ENCODE measurements at places on chromosomes 13 and 19.

- no peak for DNase-seq
Measured at GRCh38 chr19:28066161-28066560, 1146.8 kb downstream of the UQCRFS1 start.

GRCh38 chr13:71672512-71672911 lies 194.5 kb downstream of the DACH1 start:
- no peak for DNase-seq

DNA sequence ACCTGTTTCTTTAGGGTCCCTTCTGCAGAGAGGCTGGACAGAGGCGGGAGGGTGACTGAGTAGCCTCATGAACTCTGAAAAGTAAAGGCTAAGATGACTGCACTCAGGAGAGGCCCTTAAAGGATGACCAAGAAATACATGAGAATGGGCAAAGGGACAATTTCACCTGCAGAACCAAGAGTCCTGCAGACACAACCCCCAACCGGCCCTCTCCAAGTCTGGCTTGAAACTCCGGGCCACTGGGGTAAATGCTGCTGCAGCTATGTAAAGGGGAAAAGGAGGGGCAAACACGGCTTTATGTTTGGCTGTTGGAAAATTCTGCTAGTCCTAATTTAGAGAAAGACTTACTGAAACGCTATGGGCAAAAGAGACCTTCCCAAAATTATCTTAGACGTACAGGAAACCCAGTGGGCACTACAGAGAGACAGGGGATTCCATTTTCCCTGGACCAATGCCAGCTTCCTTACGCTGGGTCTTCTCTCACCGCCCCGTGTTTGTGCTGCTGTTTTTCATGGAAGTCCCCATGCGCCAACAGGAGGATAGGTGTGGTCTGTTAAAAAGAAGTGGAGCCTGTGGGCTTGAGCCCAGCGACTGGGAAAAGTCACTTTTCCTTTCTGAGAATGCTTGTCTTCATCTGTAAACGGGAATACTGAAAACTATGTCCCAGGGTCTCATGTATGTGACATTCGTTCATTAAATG lies 10.6 kb downstream of the COL4A2 start:
- DNase-seq, result no peak

DNA sequence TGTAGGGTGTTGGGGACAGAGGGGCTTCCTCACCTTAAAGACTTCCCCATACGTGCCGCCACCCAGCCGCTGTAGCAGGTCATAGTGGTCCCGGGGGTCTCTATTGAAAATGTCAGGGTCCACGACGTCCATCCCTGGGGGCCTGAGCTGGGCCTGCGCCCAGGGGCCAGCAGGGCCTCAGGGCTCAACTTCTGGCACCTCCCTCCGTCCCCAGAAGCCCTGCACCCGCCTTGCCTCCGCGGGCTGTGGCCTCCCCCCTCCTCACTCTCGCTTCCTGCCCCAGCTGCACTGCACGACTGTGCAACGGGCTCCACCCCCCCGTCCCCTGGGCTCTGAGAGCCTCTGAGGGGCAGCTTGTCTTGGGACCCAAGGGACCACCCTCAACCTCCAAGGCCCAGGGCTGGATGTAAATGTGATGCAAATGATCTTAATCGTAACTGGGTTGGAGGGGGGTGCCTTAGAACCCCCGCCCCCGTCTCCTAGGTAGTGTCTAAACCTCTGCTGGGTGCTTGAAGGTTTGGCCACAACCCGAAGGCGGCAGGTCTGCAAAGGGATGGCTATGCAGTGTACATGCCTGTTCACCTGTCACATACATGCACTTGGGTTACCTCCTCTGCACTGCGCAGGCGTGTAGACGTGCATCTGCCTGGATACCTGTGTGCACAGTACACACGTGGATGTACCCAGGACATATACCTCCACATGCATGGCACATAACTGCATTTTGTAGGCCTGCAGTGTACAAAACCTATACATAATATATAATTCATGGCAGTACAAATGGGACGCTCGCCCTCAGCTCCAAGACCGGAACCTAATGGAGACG lies at the start of gene MAP4K1:
TSS of gene MAP4K1 (minus strand) at position 190 of the 826 bp plus-strand sequence. CDS start at position 132, 58 bp downstream.
- DNase-seq, result peak; percentile 12

GRCh38 chr19:15257782-15258181 lies 25.5 kb upstream of the EPHX3 start:
- DNase-seq, result no peak

DNA sequence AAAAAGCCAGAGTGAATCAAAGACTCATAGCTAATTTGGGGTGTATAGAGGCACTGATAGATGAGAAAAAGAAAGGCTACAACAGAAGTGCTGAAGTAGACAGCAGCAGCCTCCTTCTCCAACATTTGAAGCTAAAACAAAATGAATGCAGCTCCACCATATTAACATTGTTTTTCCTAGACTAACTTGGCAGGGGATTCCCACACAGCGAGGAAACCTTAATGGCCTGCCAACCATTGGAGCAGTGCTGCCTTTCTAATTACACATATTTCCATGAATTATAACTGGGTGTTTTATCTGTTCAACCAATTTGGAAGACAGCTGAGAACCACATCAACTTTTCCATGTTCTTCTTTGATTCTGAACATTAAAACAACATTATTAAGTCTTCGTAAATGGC lies 478.6 kb downstream of the LIG4 start:
- DNase-seq, result no peak

DNA sequence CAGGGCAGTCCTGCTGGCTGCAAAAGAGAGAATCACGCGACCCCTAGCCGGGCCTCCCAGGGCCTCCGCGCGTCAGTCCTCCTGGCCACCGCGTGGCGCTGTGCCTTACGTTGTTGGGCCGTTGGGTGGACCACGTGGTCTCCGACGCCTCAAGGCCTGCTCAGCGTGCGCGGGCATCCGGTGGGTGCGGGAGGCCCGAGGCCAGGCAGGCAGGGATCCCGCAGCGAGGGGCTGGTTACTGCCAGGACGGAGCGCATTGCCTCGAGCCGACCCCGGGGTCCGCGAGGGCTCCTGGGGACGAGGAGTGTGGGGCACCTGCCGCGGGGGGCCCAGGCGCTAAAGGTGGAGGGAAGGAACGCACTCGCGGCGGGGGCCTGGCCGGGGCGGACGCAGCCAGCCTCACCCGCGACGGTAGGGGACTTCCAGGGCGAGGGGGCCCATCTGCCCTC lies at the start of gene TDRD12:
TSS of gene TDRD12 (plus strand) at position 157 of the 449 bp plus-strand sequence. CDS start 306 bp downstream, outside the sequence.
- no peak for DNase-seq

DNA sequence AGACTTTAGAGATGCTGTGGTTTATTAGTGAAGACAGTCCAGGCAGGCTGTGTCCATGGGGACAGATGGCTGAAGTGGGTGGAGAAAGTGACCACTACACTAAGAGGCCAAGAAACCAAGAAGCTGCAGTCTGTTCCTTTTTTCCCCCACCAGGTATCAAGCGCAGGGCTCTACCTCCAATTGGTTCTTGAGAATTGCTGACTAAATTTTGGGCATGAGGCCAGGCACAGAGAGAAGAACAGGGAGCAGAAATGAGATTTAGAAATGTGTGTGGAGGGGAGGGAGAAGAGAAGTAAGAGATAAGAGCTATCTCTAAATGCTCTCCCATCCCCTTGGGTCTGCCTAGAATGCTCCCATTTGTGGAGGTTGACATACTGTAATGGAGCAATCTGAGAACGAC lies 12.3 kb upstream of the CYSLTR2 start:
- DNase-seq, result peak; percentile 32

DNA sequence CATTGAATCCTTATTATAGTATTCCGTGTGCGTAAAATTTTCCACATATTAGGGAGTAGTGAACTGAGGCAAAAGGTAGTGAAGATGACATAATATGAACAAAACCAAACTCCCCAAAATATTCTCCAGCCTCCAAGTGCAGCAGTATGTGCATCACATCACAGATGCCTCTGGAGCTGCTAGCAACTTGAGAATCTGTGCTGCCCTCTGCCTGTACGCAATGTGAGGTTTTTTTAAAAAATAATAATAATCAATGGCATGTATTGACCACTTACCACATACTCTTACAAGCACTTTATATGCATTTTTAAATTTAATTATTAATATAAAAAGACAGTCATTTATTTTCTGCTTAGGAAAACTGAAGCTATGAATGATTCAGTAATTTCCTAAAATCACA lies 583.0 kb upstream of the SPRY2 start:
- no peak for DNase-seq

- no peak for DNase-seq
Measured at GRCh38 chr13:81171065-81171647, 830.2 kb upstream of the SPRY2 start.

GRCh38 chr13:72648513-72649065 lies 78.8 kb downstream of the MZT1 start:
- no peak for DNase-seq

DNA sequence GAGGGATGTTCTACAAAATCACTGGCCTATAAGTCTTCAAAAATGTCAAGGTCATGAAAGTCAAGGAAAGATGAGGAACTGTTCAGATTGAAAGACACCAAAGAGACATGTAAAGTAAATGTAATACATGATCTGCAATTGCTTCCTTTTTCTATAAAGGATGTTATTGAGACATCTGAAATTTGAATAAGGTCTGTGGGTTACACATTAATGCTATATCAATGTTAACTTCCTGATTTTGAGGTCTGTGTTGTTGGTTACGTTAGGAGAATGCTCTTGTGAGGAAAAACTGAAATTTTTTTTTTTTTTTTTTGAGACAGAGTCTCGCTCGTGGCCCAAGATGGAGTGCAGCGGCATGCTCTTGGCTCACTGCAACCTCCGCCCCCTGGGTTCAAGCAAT lies 197.4 kb downstream of the RGCC start:
- DNase-seq, result no peak

GRCh38 chr13:59490651-59491050 lies 673.1 kb downstream of the DIAPH3 start:
- no peak for DNase-seq

DNA sequence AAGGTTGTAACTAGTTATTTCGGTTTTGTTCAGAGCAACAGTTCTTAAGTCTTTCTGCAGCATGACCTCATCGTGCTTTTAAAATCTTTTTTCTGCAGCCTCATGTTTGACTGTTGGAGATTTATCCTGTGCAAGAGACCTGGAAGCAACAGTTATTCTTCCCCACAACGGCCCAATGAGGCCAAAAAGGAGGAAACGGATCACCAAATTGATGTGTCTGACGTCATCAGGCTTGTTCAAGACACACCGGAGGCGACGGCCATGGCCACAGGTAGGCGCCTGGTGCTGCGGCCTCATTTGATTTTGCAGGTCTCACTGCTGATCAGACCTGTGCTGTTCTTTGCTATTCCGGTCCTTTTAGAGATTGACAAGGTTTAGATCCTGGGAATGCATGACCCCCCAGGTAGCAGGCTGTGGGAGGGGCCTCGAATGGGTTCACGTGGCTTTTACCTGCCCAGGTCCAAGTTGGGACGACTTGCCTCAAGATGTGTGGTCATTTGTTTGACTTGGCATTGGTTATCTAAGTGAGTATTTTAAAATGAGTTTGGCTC lies 66.8 kb upstream of the MCF2L start:
- DNase-seq, result no peak

DNA sequence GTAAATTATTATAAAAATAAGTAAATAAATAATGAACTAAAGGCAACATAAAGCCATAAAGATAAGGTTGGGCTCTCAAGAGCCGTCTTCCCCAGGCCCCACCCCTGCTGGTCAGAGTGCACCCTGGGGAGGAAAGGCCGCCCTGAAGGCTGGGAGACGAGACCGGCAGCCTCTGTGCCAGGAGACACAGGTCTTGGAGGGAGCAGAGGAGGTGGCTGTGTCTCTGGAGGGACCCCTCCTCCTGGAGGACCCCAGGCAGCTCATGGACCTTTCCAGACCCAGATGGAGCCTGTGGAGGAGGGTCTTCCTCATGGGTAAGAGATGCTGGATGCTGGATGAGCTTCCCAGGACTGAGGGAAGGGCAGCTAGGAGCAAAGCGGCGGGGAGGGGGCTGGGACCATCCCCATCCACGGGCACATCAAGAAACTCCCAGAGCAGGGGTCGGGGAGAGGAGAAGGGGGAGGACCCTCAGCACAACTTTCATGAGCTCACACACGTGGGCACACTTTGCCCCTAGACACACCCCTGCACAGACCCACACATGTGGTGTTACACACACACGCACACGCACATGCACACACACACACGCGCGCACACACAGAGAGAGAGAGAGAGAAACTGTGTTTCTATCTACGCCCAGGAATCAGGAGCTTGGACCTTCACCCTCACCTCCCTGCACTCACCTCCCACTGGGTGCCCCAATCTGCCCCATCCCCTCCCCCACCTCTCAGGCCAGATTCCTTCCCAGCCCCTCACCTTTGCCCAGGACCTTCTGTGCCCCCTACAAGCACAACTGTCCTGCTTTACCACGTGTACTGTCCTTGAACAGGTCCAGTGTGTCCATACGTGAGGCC lies at the start of gene CEACAM18:
TSS of gene CEACAM18 (plus strand) at position 159 of the 854 bp plus-strand sequence.
- DNase-seq, result no peak

DNA sequence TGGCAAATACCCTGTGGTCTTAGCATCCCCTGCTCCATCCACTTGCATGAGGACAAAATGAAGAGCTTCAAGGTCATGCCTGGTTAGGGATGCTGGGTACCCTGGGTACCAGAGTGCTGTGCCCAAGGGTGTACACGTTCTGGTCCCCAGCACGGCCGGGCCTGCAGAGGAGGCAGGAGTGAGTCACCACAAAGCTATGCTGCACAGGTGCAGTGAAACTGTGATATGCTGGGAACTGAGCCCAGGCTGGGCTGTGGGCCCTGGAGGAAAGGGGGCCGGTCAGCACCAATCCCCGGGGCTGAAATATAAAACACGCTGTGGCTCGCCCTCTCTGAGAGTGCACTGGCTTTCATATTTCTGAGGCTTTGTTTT lies 95.1 kb downstream of the TSHZ3 start:
- DNase-seq, result no peak

- no peak for DNase-seq
Measured at GRCh38 chr19:5542665-5543064, 25.1 kb downstream of the TINCR start.

DNA sequence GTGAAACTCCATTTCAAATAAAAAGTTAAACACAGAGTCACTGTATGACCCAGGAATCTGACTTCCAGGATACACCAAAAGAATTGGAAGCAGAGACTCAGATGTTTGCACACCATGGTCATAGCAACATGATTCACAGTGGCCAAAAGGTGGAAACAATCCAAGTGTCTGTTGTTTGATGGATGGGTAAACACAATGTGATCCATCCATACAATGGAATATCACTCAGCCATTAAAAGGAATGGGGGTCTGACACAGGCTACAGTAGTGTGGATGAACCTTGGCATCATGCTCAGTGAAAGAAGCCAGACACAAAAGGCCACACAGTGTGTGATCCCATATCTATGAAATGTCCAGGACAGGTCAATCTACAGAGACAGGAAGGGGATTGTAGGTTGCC lies 174.3 kb downstream of the PTPRS start:
- DNase-seq, result no peak

GRCh38 chr19:44673510-44673909 lies 2.2 kb downstream of the CEACAM19 start:
- DNase-seq, result no peak

DNA sequence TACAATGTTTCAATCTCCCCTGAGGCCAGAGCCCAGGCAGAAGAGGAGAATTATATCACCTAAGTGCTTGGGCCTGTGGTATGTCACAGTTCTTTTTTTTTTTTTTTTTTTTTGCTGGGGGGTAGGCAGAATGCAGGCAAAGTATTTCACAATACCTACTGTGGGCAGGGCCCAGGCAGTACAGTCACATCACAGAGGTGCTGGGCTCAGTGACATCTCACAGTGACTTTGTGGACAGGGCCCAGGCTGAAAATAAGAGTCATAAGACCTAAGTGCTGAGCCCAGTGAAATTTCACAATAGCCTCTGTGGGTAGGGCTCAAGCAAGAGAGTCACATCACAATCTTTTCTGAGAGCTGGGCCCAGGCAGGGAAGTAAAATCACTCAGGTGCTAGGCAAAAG lies 15.9 kb upstream of the ZNF208 start:
- DNase-seq, result no peak
